ENCODE measurements at places on chromosomes 3 and 15.

GRCh38 chr3:56339244-56339643 lies 129.0 kb downstream of the ERC2 start:
- DNase-seq: no peak

- no peak for DNase-seq
These were observed 79.4 kb upstream of the CADPS start for GRCh38 chr3:62954580-62954979.

DNA sequence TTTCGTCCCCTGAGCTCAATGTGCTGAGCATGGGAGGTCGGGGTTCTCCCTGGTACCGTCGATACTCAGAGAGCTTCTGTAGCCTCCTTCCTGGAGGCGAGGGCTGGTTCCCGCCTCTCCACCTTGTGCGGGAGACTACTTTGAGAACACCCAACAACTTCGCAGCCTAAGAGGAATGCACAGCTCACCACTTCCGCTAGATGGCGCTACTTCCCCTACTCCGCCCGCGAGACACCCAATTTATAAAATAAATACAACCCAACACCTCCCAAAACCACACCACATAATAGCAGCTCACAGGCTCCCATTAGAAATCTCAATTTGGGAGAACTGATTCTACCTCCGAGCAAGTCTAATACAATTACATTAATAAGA lies 1.2 kb downstream of the RGMA start:
- DNase-seq: no peak

DNA sequence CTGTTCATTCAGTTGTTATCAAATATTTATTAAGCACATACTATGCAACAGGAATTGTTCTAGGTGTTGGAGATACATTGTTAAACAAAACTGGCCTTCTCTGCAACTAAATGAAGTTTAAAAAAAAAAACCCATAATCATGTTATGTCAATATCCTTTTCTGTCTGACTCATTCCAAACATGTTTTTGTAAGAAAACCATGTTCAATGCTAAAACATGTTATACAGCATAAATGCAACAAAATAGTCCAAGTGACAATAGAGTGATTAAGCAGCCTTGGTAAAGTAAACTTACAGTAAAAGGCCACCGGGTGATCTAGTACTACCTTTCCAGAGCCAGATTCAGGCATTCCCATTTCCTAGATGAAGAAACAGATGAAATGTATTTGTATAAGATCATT lies 278.0 kb upstream of the NECTIN3 start:
- DNase-seq: no peak

- no peak for DNase-seq
These were observed 48.8 kb upstream of the DNAJC13 start for GRCh38 chr3:132368515-132368914.

DNA sequence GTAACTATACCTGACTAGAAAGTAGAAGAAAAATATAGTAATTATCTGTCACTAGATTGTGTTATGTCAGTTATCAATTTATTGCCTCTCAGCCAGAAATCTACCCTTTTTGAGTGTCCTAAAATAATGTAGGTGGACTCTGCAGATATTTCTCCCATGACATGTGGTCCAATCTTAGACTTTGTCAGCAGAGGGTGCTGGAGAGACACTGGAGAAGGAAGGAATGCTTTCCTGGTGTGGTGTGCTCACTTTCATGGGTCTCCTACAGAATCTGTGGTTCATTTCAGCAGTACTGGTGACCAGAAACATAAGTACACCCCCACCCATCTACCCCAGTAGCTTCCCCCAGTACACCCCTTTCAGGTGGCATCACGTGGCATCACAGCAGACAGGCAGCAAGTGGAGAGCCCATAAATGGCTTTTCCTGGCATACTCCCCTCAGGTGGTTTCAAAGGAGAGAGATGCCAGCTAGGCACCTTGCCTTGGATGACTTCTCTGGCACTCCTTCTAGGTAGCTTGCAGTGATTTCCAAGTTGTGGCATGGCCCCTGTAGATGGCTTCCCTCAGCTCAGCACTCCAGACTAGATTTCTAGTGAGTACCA lies 114.7 kb downstream of the GADL1 start:
- no peak for DNase-seq

DNA sequence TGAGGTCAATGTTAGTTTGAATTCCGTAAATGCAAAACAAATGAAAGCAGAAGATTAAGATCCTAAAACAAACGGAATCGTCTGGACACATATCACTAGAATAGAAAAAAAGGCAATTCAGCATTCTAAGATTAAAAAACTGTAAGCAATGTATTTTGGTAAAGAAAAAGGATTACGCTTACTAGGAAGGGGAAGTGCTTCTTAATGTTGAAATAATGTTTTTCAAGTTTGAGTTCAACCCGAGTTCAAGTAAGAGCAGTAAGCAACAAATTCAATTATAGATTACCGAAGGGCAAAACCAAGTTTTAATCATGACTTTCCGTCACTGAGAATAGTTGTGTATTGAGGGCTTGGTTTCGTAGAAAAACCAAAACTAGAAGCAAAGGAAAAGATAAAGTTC lies 637 bp downstream of the CIP2A start:
- DNase-seq: no peak
